ENCODE measurements at places on chromosomes 16 and 17. TPM values are rescaled to one million over a fixed set of nuclear protein-coding genes. Genes with fewer than 3 reads are reported as not detected.

DNA sequence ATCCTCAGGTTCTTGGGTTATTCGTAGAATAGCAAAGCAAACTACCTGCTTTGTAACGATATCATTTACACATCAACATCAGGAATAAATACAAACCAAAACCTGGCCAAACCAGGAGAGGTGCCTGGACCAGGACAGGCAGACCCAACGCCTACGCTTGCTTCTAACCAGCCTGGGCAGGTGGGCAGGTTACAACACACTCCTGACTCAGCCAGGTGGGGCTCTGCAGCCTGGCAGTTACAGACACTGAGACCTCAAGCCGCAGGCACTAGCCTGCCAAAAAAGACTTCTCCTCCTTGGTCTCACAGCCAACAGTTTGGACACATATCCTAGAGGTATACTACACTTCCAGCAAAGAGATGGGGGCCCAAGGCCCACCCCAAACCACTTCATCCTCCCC, 14.0 kb downstream of the ANKRD11 start:
- DNase-seq: peak; percentile 44
- H3K27me3 ChIP-seq: no peaks in the 10 kb centered on the region
- H3K4me1 ChIP-seq: peaks cover 79% of the 10 kb centered on the region

- no peaks in the 10 kb centered on the region for H3K36me3 ChIP-seq
- H3K27me3 ChIP-seq: no peaks in the 10 kb centered on the region
- no peaks in the 10 kb centered on the region for H3K4me1 ChIP-seq
- H3K27ac ChIP-seq: no peak overlapping the region
- H3K4me3 ChIP-seq: no peak overlapping the region
- DNase-seq: no peak
These were observed 169.1 kb downstream of the HS3ST3B1 start for GRCh38 chr17:14469971-14470370.

DNA sequence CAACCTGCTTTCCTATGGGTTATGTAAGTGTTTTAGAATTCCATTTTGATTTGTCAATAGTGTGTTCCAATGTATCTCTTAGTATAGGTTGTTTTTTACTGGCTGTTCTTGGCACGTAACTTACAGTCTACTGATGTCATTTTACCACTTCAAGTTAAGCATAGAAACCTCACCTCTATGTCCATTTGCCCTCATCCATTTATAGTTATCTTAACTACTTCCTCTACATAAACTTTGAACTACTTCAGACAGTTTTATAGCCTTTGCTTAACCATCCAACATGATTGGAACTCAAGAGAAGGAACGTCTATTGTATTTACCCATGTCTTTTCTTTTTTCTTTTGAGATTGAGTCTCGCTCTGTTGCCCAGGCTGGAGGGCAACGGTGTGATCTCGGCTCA, 64.5 kb upstream of the GNG13 start:
- H3K4me1 ChIP-seq: no peaks in the 10 kb centered on the region
- no peak overlapping the region for H3K4me3 ChIP-seq
- DNase-seq: no peak

GRCh38 chr17:29707212-29707571, 84.5 kb upstream of the CORO6 start:
- H3K36me3 ChIP-seq: no peaks in the 10 kb centered on the region
- H3K4me3 ChIP-seq: no peak overlapping the region
- DNase-seq: no peak
- H3K27me3 ChIP-seq: no peaks in the 10 kb centered on the region

DNA sequence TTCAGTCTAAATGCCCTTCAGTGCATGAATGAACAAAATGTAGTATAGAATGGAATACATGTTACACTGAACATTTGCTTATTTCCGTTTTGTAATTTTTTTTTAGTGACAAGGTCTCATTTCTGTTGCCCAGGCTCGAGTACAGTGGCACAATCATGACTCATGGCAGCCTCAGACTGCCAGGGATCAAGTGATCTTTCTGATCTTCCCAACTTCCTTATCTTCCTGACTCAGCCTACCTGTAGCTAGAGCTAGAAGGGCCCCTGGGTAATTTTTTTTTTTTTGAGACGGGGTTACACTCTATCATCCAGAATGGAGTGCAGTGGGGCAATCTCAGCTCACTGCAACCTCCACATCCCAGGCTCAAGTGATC, 7.3 kb upstream of the SLX4 start:
- DNase-seq: no peak
- H3K4me1 ChIP-seq: no peaks in the 10 kb centered on the region
- no peaks in the 10 kb centered on the region for H3K36me3 ChIP-seq
- H3K27me3 ChIP-seq: no peaks in the 10 kb centered on the region

- H3K36me3 ChIP-seq: no peaks in the 10 kb centered on the region
- H3K27ac ChIP-seq: peak overlapping the region; percentile 86
These were observed 231.5 kb downstream of the MRTFB start for GRCh38 chr16:14302399-14303181.

DNA sequence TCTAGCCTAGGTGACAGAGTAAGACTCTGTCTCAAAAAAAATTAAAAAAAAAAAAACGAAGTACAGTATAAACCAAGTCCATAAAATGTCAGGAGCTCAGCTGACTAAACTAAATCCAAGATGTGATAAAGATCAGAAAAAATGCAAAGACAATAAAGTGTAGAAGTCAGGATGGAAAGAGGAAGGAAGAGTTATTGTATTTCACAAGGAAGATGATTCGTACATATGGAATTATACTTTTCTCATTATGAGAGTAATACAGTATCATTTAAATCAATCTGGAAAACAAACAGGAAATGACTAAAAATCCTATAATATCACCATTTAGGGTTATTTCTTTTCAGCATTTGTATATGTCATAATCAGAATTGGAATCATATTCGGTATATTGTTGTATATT, 11.4 kb upstream of the APOH start:
- no peak overlapping the region for H3K27ac ChIP-seq
- no peaks in the 10 kb centered on the region for H3K27me3 ChIP-seq
- no peak overlapping the region for H3K4me3 ChIP-seq
- no peaks in the 10 kb centered on the region for H3K36me3 ChIP-seq

DNA sequence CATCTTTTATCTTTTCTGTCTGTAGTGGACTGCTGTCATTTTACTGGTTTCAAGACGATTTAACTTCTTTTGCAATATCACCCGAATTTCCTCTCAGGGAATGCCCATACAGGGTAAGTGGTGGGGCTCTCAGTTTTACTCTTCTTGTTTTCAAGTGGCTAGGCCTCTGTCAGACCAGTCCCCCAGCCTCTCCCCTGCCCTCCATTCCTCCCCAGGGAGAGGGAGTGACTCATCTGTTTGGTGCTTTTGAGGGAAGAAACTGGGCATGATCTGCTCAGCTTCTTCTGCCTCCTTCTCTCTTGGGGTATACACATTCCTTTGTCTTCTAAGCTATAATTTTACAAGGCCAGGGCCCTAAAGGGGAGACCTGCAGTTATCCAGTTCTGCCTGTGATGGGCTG, 332.0 kb downstream of the CBLN1 start:
- no peaks in the 10 kb centered on the region for H3K27me3 ChIP-seq
- H3K36me3 ChIP-seq: no peaks in the 10 kb centered on the region
- no peak for DNase-seq
- H3K27ac ChIP-seq: no peak overlapping the region
- H3K4me3 ChIP-seq: no peak overlapping the region
- H3K4me1 ChIP-seq: no peaks in the 10 kb centered on the region

DNA sequence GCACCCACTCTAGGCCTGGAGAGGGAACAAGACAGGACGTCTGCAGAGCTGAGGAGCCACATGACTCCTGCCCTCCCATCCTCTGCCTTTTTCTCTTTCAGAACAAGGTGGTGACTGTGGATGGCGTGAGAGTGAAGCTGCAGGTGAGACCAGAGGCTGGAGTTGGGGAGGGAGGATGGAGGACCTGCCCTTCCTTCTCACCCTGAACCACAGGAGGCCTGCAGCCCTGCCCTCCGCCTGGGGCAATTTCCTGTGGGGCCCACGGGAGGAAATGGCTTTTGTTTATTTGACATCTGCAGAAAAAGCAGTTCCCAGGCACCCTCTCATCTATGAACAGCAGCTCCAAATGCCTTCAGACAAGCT, 5.1 kb downstream of the RAB37 start:
- no peak overlapping the region for H3K4me3 ChIP-seq
- DNase-seq: no peak
- H3K4me1 ChIP-seq: peaks cover 21% of the 10 kb centered on the region
- no peak overlapping the region for H3K27ac ChIP-seq
- no peaks in the 10 kb centered on the region for H3K36me3 ChIP-seq

DNA sequence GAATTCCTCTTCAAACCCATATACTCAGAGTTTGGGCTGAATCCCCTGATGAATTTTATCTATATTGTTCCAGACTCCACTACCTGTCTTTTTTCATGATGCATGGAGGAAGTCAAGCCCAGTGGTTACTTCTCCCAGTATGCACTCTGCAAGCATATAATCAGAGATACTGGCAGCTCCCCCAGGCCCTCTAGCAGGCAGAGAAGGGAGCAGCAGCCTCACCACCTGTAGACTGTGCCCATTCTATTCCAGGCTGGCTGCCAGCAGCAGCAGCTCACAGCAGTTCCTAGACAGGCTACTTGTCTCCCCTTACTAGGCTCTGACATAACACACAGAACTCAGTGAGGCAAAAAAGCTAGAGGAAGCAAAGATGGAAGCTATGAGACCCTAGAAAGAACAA, 3.4 kb downstream of the MKS1 start:
- no peak overlapping the region for H3K27ac ChIP-seq
- DNase-seq: no peak
- no peak overlapping the region for H3K4me3 ChIP-seq
- H3K27me3 ChIP-seq: no peaks in the 10 kb centered on the region

GRCh38 chr16:884232-884631, 83.7 kb upstream of the GNG13 start:
- H3K27ac ChIP-seq: no peak overlapping the region

GRCh38 chr17:59366040-59366757, 34.7 kb downstream of the YPEL2 start:
- peak; percentile 63 for DNase-seq
- no peaks in the 10 kb centered on the region for H3K36me3 ChIP-seq
- peak overlapping the region; percentile 80 for H3K27ac ChIP-seq
- no peak overlapping the region for H3K4me3 ChIP-seq
- H3K27me3 ChIP-seq: no peaks in the 10 kb centered on the region

- no peak overlapping the region for H3K27ac ChIP-seq
- no peaks in the 10 kb centered on the region for H3K4me1 ChIP-seq
- no peak for DNase-seq
- H3K36me3 ChIP-seq: no peaks in the 10 kb centered on the region
- no peak overlapping the region for H3K4me3 ChIP-seq
These were observed 122.9 kb downstream of the METRNL start for GRCh38 chr17:83202002-83203000.

DNA sequence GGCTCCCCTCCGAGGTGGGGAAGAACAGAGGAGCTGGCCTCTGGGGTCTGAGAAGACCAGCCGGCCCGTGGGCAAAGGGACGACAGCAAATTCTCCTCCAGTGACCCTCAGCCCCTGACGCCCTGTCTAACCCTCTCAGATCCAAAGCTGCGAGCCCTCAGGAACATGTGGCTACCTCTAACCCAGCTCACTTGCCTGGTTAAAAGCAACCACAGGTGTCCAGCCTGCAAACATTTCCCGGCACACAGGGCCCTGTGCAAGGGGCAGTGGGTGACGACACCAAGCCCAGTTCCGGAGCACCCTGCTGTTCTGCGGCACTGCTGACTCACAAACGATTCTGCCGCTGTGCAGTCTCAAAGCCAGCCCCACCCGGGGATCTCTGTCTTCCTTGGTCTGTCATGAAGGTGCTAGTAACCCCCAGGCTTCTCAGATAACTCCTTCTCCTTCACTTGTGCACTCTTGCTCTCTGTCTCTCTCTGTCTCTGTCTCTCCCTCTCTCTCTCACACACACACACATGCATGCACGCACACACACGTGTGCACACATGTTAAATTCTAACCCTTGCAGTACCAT, 23.0 kb downstream of the WNT3 start:
- no peaks in the 10 kb centered on the region for H3K36me3 ChIP-seq
- no peak for DNase-seq
- no peaks in the 10 kb centered on the region for H3K27me3 ChIP-seq
- H3K4me1 ChIP-seq: no peaks in the 10 kb centered on the region
- H3K27ac ChIP-seq: no peak overlapping the region

DNA sequence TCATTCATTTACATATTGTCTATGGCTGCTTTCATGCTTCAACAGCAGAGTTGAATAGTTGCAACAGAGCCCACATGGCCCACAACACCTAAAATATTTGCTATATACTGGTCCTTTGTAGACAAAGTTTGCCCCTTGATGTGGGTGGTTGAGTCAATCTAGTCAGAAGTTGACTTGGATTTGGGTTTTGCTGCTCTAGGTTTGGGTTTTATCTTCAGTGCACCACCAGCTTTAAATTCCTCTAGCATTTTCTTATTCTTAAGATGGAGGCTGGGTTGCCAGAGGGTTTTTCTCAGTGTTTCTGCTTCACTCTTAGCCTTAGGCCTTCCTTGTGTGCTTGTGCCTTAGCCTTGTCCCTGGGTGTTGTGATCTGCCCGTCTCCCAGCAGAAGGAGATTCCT, 51.0 kb downstream of the CCDC182 start:
- H3K36me3 ChIP-seq: no peaks in the 10 kb centered on the region
- no peaks in the 10 kb centered on the region for H3K27me3 ChIP-seq
- H3K27ac ChIP-seq: no peak overlapping the region
- H3K4me3 ChIP-seq: no peak overlapping the region

DNA sequence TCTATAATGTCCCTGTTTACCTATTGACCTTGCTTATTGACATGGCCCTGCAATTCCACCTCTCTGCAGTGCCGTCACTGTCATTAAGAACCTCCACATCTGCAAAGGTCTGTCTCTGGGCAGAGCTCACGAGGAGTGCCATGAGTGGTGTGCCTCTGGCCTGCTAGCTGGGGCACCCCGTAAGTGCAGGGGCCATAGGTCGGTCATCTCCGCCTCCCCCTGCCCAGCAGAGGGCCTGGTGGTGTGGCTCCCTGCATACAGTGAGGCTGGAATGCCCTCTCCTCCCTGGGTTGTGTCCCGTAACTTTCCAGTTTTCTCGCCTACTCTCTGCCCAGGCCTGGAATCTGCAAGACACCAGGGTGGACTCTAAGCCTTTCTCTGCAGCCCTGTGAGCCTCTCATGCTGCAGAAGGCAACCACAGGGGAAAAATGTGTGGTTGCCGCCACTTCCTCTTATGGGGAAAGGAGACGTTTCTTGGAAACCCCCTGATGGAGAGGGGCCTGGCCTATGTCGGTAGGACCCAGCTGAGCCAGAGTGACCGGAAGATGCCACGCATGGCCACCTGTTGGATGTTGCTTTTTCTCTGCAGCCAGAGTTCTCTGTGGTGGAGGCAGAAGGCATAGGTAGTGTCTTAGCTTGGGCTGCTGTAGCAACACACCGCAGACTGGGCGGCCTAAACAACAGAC, 2.7 kb upstream of the SNX20 start:
- DNase-seq: peak; percentile 44
- H3K4me3 ChIP-seq: no peak overlapping the region
- H3K36me3 ChIP-seq: no peaks in the 10 kb centered on the region
- no peaks in the 10 kb centered on the region for H3K27me3 ChIP-seq
- no peak overlapping the region for H3K27ac ChIP-seq
- no peaks in the 10 kb centered on the region for H3K4me1 ChIP-seq

ZFP90 gene
- 34.9 TPM for total RNA-seq

TBC1D26 gene
- total RNA-seq: not detected

ITGB4 gene
- total RNA-seq: 33.7 TPM

SLC6A2 gene
- not detected for total RNA-seq

TEX19 gene
- total RNA-seq: not detected
